ENCODE measurements at places on chromosomes 3 and 15.

GRCh38 chr3:59268170-59268569 lies 218.3 kb upstream of the CFAP20DC start:
- DNase-seq: no peak

- no peak for DNase-seq
Observed at GRCh38 chr3:101166150-101166549, 154.2 kb downstream of the IMPG2 start.

DNA sequence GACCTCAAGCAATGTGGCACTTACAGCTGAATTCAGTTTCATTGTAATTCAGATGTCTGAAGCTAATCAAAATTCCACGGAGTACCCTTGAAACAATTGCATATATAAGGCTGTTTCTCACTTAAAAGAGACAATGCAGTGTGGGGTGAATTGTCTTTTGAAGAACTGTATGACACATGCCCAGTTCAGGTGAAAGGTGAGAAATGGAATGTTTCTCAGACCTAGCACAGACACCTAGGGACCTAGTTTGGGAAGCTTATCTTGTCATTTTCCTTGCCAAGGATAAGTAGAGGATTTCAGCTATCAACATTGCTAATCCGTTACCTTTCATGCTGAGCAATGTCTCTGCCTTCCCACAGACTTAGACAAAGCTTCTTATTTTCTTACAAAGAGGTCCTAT lies 36.3 kb downstream of the MBNL1 start:
- DNase-seq: no peak

- no peak for DNase-seq
Observed at GRCh38 chr15:40471105-40471807, 472 bp downstream of the CHST14 start.

DNA sequence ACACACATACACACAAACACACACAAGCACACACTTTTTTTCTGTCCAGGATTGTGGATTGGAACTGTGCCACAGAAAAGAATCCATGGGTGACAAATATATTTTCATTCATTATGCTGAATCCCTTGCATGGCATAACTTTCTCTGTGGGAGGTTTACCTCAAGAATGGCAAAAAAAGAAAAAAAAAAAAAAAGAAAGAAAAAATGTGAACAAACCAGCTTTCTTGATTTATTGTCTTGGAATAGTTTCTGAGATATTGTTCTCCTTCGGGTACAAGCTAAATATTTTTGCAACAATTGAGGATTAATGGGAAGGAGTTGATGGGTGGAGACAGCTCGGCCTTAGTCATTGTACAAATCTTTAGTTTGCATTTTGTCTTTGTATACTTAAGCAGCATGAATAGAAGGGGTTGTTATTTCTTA lies 153.1 kb downstream of the GMNC start:
- DNase-seq: no peak

GRCh38 chr15:80597076-80597475 lies 98.0 kb upstream of the ABHD17C start:
- DNase-seq: no peak

- no peak for DNase-seq
Observed at GRCh38 chr15:87954793-87955192, 301.7 kb downstream of the NTRK3 start.

DNA sequence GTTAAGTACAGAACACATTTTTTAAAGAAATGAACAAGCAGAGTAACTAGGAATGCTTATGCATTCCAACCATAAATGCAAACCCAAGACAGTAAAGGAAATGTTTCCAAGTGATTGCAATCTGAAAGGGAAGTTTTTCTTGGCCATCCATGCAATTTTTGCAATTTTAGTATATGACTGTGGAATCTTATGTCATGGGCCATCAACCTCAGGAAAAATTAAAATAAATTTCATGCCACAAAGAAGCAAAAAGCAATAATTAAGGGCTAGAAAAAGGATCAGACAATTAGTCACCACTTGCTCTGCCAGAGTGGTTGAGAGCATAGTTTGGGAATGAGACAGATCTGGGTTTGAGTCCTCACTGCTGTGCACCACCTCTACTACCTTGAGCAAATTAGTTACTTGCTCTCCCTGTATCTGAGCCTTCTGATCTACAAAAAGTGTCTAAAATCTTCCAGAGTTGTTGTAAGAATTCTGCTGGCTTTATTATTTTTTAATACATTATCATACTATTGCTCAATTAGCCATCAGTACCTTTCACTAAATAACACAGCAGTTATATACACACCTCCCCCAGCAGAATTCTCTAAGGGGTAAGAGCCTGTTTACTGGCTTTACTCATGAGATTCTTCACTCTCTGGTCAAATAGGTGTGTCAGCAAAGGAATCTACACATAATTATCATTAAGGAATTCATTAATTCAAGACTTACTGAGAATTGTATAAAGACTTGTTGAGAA lies 49.7 kb upstream of the FBN1 start:
- DNase-seq: no peak

- DNase-seq: no peak
Observed at GRCh38 chr3:94311651-94312050, 248.8 kb downstream of the NSUN3 start.

- no peak for DNase-seq
Observed at GRCh38 chr3:184745526-184745925, 33.7 kb upstream of the MAGEF1 start.

- no peak for DNase-seq
Observed at GRCh38 chr3:183635107-183635430, 354 bp upstream of the KLHL24 start.

DNA sequence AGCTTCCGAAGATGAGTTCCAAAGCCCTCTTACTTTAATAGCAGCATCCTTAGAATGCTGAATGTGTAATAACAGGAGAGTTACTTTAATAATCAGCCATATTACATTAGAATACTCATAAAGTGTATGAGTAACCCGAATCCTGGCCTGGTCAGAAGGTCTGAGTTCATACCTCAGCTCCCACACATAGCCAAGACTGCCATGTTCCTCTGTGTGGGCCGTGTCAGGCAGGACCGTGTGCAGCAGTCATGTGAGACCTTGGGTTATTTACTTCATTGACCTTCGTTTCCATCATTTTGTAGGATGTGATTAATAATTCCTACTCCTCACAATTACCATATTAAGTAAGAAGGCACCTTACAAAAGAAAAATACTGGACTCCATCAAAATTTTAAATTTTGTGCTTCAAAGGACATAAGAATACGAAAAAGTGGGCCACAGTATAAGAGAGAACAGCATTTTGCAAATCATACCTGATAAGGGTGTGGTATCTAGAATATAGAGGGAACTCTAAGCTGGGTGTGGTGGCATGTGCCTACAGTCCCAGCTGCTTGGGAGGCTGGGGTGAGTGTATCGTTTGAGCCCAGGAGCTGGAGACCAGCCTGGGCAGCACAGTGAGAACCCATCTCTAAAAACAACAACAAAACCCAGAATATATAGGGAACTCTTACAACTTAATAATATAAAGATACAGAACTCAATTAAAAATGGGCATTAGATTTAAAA lies 163.4 kb downstream of the ATG7 start:
- DNase-seq: no peak

GRCh38 chr3:46892285-46893145 lies 15.0 kb downstream of the PTH1R start:
- DNase-seq: no peak

GRCh38 chr3:118587037-118587741 lies 447.5 kb downstream of the IGSF11 start:
- DNase-seq: no peak

DNA sequence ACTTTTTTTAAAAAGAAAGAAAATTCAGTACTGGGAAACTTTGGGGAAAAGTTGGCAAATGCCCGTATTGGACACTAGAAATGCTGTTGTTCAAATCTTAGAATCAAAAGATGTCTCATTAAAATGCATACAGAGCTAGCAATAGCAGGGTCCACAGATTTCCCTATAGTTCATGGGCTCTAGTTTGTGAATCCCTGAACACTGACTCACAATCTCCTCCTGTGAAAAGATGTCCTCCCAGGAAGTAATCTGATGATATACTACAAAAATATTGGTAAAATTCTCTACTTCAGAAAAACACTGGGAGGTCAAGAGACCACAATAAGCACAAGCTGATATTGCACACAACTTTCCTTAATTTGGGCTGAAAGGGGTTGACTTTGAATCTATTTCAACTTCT lies 568.4 kb upstream of the ZNF385D start:
- no peak for DNase-seq

DNA sequence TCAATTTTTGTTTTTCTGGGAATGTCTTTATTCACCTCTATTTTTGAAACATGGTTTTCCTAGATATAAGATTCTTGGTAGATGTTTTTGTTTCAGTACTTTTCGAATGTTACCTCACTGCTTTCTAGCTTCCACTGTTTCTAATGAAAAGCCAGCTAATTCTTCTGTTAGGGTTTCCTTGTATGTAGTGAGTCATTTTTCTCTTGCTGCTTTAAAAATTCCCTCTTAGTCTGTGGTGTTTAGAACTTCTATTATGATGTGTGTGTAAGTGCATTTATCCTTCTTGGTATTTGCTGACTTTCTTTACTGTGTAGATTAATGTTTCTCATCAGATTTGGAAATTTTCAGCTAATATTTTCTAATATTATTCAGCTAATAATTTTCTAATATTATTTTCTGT lies 151.1 kb upstream of the OSTN start:
- DNase-seq: no peak

DNA sequence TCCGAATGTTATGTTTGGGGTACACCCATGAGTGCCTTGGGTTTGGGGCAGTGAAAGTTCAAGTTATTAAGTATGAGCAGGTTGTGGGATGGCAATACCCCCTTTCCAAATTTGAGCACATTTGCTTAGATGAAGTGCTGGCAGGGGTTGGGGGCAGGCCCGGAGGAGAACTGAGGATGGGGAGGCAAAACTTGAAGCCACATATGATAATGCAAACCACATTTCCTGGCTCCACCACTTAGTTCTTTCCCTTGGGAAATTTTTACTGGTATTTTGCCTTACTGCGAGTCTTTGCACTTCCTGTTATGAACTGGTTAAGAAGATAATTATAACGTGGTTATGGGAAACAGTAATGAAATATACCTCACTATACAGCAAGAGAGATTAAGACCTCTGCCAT lies 336.0 kb upstream of the ONECUT1 start:
- DNase-seq: no peak

DNA sequence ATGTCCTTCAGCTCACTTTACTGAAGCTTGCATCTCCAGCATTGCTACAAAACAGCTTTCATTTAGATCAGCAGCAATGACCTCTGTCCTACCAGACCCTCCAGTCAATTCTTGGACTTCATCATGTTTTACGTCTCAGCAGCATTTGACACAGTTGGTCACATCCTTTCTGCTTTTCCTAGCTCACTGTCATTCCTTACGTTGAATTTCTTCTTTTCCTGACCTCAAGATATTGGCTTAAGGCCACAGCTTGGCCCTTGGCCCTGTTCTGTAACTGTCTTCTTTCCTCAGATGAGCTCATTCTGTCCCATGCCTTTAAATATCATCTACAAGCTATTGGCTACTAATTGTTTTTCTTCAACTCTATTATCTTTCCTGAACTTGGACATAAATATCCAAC lies 576.2 kb upstream of the KCNMB2 start:
- DNase-seq: no peak

DNA sequence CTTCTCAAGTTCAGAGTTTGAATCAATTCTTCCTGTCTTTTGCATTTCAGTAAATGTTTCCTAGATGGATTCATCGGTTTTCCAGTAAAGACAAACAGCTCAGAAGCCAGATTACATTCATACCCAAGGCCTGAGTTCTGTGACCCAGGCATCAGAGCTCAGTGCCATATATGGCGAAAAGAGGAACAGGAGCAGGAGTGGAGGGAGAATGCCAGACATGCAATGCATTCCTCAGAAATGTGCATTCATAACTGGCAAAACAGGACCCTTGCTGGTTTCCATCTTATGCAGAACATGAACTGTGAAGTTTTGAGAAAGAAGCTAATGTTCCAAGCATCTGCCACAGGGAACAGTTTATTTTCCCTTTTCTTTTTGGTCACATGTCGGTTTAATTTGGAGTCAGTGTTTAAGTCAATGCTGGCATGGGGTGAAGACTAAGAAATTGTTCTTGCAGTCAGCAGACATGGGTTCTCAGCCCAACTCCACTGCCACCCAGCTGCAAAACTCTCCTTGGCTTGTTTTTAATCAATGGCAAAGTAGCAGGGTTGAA lies 116.5 kb downstream of the LPP start:
- no peak for DNase-seq

DNA sequence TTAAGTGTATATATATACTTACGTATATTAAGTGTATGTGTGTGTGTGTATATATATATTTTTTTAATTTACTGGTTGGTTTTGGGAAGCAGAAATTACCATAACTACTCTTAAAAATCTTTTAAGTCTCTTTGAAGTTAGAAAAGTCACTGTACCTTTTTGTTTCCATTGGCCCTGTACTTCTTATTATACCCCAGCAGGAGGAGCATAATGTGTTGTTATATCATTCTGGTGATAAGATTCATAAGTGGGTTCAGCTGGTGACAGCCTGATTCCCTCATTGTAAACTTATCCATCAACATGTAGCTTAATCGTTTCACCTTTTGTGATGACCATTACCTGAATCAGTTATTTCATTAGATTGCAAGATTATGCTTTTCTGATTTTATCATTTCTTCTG lies 30.8 kb downstream of the MLH1 start:
- DNase-seq: peak; percentile 1

DNA sequence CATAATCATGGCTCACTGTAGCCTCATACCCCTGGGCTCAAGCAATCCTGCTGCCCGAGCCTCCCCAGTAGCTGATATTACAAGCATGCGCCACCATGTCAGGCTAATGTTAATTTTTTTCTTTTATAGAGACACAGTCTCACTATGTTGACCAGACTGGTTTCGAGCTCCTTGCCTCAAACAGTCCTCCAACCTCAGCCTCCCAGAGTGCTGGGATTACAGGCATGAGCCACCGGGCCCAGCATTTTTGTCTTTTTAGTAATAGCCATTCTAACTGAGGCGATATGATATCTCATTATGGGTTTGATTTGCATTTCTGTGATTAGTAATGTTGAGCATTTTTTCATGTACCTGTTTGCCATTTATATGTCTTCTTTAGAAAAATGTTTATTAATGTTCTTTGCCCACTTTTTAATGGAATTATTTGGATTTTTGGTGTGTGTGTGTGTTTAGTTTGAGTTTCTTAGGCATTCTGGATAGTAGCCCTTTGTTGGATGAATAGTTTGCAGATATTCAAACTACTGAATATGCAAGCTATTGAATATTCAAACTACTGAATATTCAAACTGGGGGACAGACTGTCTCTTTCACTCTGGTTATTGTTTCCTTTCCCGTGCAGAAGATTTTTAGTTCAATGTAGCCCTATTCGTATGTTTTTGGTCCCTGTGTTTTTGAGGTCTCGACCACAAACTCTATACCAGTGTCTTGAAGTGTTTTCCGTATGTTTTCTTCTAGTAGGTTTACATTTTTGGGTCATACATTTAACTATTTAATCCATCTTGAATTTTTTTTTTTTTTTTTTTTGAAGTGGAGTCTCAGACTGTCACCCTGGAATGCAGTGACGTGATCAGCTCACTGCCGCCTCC lies 39.2 kb downstream of the CCDC66 start:
- DNase-seq: peak; percentile 27

DNA sequence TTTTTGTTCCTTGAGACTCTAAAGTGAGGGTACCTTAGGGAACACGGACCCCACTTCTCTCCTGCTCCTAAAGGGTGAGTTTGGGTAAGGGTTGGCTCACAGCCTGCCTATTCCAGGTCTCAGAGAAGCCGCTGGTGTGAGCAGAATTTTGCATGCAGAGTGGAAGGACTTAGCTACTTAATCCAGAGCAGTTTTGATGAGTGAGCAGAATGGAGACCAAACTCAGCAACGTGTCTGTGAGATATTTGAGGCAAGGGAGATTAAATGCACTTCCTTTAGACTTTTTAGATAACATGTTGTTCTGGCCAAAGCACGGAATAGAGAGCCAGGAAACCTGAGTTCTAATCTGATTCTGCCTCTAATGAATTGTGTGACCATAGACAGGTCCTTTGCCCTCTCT lies 5.1 kb downstream of the SLC24A1 start:
- DNase-seq: no peak

- no peak for DNase-seq
Observed at GRCh38 chr3:181317508-181317907, 328.0 kb upstream of the DNAJC19 start.
